ENCODE measurements at places on chromosomes 11 and 22.

DNA sequence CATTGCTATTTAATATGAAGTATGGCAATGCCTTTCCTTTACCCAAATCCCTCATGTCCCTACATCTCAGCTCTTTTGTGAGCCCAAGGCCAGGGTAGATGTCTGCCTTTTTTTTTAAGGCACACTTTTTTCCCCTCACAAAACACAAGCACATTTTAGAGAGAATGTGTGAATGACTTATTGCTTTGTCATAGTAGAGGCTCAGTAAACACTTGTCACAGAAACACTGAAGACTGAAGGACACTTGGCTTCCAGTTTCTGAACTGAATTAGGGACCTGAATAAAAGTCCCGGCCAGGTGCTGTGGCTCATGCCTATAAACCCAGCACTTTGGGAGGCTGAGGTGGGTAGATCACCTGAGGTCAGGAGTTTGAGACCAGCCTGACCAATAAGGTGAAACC is 2.9 kb upstream of the SCGB2A2 start:
- DNase-seq = no peak

DNA sequence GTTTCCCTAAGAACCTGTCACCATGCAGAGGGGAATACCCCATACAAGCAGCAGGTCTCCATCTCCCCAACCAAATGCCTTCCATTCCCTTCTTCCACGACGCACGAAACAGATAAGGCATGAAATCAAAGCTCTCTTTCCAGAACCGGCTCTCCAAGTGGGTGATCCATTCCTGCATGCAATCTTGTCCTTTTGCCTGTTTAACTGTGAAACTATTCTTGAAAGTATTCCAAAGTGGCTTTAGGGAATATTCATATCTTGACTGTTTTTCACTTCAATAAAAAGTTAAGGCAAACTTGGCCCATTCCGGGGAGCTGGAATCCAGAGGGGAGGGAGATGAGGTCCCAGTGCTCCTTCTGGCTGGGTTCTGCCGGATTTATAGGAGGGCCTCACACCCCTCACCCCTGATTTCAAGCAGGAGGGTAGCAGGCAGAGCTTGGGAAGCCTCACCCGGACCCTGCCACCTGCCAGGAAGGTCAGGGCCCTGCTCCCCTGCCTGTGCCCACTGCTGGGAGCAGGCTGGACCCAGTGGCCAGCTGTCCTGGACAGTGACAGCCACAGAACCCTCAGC is 60.9 kb downstream of the SCGB1A1 start:
- DNase-seq = no peak

GRCh38 chr22:47076758-47077157 is 314.3 kb downstream of the TBC1D22A start:
- DNase-seq = no peak

DNA sequence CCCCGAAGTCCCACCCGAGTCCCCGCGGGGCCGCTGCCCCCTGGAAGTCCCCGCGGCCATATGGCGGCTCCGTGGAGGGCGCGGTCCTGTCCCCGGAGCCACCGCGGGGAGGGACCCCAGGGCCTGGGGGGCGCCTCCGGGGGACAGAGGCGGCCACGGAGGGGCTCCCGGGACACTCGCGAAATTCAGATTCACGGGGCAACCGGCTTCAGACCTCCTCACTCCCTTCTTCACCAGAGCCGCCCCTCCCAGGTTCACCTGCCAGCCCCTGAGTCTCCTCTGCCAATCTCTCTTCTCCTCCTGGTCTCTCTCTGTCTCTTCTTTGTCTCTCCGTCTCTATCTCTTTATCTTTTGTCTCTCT is 28.2 kb upstream of the TOLLIP start:
- DNase-seq = no peak

GRCh38 chr11:27410272-27410671 is 47.3 kb upstream of the CCDC34 start:
- DNase-seq = no peak

DNA sequence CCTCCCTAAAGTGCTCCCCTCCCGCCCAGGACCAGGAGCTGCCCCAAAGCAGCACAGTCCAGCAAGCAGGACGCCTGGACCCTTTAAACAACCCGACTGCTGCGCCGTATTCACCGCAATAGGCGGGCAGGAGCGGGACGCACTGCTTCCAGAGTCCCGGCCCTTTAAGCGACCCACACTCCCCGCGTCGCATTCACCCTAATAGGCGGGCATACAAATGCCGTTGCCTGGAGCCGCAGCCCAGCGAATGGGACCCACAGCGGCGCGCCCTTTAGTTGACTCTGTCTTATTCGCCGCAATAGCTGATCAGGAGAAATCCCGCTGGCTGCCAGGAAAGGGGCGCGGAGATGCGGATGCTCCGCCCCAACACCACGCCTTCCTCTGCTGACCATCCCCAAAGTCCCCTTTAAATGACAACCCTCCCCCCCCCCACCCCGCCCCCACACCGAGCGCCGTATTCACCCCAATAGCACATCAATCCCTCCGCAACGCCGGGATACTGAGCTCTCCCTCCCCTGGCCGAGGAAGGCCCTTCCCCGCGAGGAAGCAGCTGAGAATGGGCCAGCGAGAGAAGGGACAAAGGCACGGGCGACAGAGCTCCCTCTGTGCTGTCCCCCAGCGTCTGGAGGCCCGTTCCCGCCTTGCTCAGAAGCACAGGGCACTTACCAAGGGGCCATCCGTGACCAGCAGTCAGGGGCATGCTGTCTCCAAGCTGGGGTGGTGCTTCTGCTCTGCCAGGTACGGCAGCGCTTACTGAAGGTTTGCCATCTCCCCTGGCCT is 4.7 kb downstream of the OSBPL5 start:
- peak; percentile 63 for DNase-seq

DNA sequence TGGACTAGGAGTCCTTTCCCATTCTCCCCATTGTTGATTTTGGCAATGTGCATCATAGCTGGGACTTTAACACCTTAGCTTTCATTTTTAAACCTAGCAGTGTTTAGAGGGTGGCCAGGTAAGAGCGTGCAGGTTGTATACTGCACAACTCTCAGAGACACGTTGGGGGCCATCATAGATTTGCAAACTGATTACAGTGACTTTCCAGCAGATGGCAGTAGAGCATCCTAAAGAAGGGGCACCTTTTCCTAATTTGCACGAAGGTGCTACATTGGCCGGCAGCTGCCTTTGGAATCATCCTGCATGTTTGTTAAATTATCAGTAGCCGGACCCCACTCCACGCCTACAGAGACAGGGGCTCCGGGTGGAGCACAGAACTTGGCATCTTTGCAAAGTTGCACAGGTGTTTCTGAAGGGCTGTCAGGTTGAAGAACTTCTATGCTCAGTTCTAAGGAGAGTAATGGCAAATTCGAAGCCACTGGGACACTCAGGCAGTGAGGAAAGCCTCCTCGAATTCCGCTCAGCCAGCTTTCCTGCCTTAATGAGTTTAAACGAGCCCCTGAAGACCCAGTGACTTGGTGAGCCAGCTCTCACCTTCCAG is 7.7 kb downstream of the LHFPL7 start:
- DNase-seq = no peak

- peak; percentile 95 for DNase-seq
These were observed at the start of the genes KCTD21 and USP35 for GRCh38 chr11:78188286-78189173. Gene KCTD21 (minus strand): TSS chr11:78188626. CDS start chr11:78174554, 14,072 bp downstream. Gene USP35 (plus strand): TSS chr11:78188919. CDS start chr11:78196246, 7,327 bp downstream.

- no peak for DNase-seq
These were observed 72.8 kb downstream of the FLI1 start for GRCh38 chr11:128766591-128767081.

GRCh38 chr11:117385906-117386305 is 58.3 kb downstream of the CEP164 start:
- no peak for DNase-seq

- no peak for DNase-seq
These were observed 12.9 kb downstream of the CWC15 start for GRCh38 chr11:94960488-94960887.

DNA sequence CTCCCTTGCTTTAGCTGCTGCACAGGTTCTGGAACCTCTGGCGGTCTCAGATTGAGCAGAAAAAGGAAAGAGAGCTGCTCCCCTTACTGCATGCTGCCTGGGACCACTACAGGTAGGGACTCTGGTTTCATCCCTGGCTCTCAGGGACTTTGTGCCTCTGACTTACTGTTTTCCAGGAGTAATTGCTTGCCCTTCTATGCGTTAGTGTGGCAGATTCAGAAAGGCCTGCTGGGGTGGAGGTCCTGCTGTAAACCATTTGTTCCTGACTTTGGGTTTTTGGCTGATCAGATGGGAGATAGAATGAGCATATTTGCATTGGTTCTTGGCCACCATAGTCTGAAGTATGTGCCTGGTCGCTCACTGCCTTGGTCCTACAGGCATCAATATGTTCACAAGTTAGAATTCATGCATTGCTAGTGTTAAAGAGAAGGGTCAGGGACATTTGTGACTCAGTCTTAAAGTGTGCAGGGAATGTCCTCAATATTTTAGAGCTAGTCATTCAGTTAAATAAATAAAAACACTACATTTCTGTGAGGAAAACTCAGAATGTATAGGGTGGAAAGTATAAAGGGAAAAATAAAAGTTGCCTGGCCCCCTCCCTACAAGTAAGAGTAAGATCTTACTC is 78.0 kb downstream of the PISD start:
- no peak for DNase-seq

GRCh38 chr11:91902312-91902711 is 322.3 kb upstream of the FAT3 start:
- DNase-seq = no peak

GRCh38 chr11:117189191-117189940 is 9.8 kb upstream of the TAGLN start:
- DNase-seq = no peak

GRCh38 chr11:22466351-22466750 is 128.2 kb downstream of the SLC17A6 start:
- DNase-seq = no peak

GRCh38 chr22:32587449-32587848 is 112.8 kb downstream of the FBXO7 start:
- no peak for DNase-seq

All from caudate nucleus (tissue), 63 donors.